Activated CD4-positive, alpha-beta memory T cell treated with anti-CD3 and anti-CD28 coated beads for 36 hours (primary cell): ENCODE measurements at places on chromosomes 4 and X. TPM values are rescaled to one million over a fixed set of nuclear protein-coding genes. Genes with fewer than 3 reads are reported as not detected.

DNA sequence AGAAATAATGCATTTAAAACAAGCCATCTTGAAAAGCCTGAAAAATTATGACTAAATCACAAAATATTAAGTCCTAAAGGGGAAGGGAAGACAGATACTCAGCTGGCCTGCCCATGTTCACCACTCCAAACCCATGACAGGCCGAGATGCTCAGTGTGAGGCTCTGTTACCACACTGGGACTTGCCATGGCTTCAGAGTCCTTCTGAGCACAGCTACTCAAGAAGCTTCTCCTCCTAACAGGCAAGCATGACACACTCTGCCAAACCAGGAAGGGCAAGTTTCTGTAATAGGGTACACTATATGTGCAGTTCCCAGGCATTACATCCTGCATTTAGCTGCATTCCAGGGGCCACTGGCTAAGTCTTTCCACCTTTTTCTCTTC is 34.0 kb upstream of the CYBB start:
- H3K27me3 ChIP-seq = no peaks in the 10 kb centered on the region
- H3K4me1 ChIP-seq = peaks cover 16% of the 10 kb centered on the region
- no peaks in the 10 kb centered on the region for H3K36me3 ChIP-seq

- H3K4me1 ChIP-seq = peaks cover 18% of the 10 kb centered on the region
- H3K4me3 ChIP-seq = no peak overlapping the region
- H3K27ac ChIP-seq = no peak overlapping the region
- no peaks in the 10 kb centered on the region for H3K27me3 ChIP-seq
- H3K36me3 ChIP-seq = no peaks in the 10 kb centered on the region
Observed at GRCh38 chrX:120464411-120464810, 4.7 kb downstream of the LAMP2 start.

- peaks cover 13% of the 10 kb centered on the region for H3K36me3 ChIP-seq
- peaks cover 27% of the 10 kb centered on the region for H3K4me1 ChIP-seq
- no peak for DNase-seq
- no peaks in the 10 kb centered on the region for H3K27me3 ChIP-seq
Observed at GRCh38 chr4:4440333-4441061, 53.6 kb downstream of the NSG1 start.

DNA sequence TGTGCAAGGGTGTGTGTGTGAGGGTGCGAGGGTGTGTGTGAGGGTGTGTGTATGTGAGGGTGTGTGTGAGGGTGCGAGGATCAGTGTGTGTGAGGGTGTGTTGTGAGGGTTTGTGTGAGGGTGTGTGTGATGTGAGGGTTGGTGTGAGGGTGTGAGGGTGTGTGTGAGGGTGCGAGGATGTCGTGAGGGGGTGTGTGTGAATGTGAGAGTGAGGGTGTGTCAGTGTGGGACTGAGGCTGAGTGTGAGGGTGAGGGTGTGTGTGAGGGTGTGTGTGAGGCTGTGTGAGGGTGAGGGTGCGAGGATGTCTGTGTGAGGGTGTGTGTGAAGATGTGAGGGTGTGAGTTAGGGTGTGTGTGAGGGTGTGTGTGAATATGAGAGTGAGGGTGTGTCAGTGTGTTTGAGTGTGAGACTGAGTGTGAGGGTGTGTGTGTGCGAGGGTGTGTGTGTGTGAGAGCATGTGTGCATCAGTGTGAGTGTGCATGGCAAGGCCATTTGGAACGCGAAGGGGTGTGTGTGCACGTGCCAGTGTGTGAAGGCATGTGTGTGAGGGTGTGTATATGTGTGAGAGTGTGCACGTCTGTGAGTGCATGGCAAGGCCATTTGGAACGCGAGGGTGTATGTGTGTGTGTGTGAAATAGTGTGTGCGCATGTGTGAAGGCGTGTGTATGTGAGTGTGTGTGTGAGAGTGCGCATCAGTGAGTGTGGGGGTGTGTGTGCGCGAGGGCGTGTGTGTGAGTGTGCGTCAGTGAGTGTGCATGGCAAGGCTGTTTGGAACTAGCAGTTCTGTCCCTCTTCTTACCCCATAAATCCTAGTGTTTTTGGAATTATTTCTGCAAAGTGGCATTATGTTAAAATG is 69.8 kb downstream of the RGS12 start:
- no peaks in the 10 kb centered on the region for H3K36me3 ChIP-seq
- no peak overlapping the region for H3K27ac ChIP-seq
- H3K27me3 ChIP-seq = no peaks in the 10 kb centered on the region
- no peak overlapping the region for H3K4me3 ChIP-seq
- peaks cover 14% of the 10 kb centered on the region for H3K4me1 ChIP-seq

DNA sequence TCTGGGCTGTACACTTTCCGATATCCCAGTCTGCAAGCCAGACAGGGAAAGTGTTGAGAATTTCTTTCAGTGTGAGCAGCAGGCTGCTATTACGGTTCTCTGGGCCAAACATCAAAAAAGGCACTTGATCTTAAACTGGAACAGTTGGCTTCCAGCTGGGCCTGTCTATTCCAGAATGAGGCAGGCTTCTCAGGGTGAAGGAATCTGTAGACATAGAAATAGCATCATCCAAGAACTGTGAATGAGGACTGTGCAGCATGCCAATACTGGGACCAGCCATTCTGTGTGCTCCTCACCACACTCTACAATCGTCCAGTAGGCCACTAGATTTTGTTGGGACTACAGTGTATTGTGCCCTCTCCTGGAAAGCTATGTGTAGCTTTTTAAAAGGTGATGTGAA is 31.1 kb downstream of the ART3 start:
- no peak overlapping the region for H3K27ac ChIP-seq
- no peaks in the 10 kb centered on the region for H3K27me3 ChIP-seq
- DNase-seq = no peak
- no peaks in the 10 kb centered on the region for H3K36me3 ChIP-seq
- no peaks in the 10 kb centered on the region for H3K4me1 ChIP-seq
- H3K4me3 ChIP-seq = no peak overlapping the region

GRCh38 chr4:103887191-103887590 is 167.4 kb upstream of the TACR3 start:
- no peak for DNase-seq
- H3K36me3 ChIP-seq = no peaks in the 10 kb centered on the region
- H3K4me1 ChIP-seq = no peaks in the 10 kb centered on the region
- H3K4me3 ChIP-seq = no peak overlapping the region
- no peak overlapping the region for H3K27ac ChIP-seq
- no peaks in the 10 kb centered on the region for H3K27me3 ChIP-seq

DNA sequence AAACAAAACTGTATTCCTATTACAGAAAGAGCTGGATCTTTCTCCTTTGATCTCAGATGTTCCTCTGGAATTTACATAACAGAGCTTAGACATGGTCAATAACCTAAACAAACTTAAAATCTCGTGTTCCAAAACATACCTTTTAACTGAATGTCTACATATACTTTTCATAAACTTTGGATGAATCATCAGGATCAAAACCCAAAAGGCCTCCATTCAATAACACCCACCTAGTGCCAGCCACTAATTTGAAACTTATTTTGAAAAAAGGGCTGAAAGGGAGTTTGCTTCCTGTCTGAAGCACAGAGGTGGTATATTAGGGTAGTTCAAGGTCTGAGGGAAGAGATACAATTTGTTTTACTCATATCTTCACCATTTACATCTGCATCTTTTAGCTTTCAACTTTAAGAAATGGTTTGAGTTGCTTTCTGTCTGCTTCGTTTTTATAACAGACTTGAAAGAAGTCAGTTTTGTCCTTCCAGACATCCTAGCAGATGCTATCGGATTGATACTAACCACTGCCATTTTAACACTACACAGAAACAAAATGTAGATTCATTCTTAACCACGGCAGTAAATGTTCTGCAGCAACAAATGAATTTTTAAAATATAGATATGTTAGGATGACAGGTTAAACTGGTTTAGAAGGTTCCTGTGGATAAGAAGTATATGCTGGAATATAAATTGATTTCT is 242.8 kb upstream of the DKK2 start:
- H3K27ac ChIP-seq = no peak overlapping the region
- H3K27me3 ChIP-seq = no peaks in the 10 kb centered on the region
- H3K4me3 ChIP-seq = no peak overlapping the region

DNA sequence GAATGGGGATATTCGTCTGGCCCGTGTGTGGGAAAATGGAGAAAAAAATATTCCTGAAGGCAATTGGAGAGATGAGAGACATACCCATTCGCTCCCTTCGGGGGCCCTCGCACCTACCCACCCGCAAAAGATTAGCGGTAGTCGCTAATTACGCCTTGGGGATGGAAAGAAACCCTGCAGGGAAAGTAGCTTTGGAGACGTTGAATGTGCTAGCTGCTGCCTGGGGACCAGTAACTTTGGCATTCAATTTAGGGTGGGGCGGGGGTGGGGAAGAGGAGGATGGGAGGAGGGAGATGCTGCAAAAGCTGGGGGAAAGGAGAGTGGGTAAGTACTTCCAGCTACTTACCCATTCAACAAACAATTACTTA is 407 bp upstream of the ZC4H2 start:
- no peaks in the 10 kb centered on the region for H3K36me3 ChIP-seq
- H3K4me3 ChIP-seq = peak overlapping the region; percentile 79

GRCh38 chr4:81314196-81314896 is 99.3 kb upstream of the PRKG2 start:
- H3K4me1 ChIP-seq = no peaks in the 10 kb centered on the region
- no peak for DNase-seq
- no peaks in the 10 kb centered on the region for H3K36me3 ChIP-seq
- no peak overlapping the region for H3K4me3 ChIP-seq

- H3K27ac ChIP-seq = no peak overlapping the region
- no peak overlapping the region for H3K4me3 ChIP-seq
- no peak for DNase-seq
- no peaks in the 10 kb centered on the region for H3K4me1 ChIP-seq
Observed at GRCh38 chrX:9221781-9222180, 187.9 kb upstream of the FAM9B start.

- H3K36me3 ChIP-seq = peaks cover 3% of the 10 kb centered on the region
- no peak overlapping the region for H3K27ac ChIP-seq
- H3K4me1 ChIP-seq = peaks cover 8% of the 10 kb centered on the region
- no peak overlapping the region for H3K4me3 ChIP-seq
- H3K27me3 ChIP-seq = no peaks in the 10 kb centered on the region
Observed at GRCh38 chr4:1355378-1355777, 8.4 kb downstream of the UVSSA start.

DNA sequence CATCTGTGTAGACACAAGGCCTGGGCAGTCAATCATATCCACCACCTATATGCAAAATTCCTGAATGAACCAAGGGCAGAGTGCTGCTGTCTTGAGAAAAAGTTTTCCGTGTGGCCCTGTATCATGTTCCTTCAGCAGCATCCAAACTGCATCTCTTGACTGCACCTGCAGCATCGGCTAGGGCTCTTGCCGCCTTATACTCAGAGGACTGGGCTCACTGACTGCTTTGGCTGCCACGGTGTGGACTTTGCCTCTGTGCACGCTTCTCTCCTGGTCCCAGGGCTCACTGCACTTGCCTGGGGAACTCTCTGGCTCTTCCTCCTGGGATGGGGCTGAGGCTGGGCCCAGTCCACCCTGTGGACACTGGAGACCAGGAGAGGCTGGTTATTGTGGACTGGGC is 39.5 kb upstream of the STS start:
- DNase-seq = no peak
- no peak overlapping the region for H3K27ac ChIP-seq
- H3K36me3 ChIP-seq = peaks cover 14% of the 10 kb centered on the region
- no peak overlapping the region for H3K4me3 ChIP-seq
- H3K4me1 ChIP-seq = peaks cover 11% of the 10 kb centered on the region

DNA sequence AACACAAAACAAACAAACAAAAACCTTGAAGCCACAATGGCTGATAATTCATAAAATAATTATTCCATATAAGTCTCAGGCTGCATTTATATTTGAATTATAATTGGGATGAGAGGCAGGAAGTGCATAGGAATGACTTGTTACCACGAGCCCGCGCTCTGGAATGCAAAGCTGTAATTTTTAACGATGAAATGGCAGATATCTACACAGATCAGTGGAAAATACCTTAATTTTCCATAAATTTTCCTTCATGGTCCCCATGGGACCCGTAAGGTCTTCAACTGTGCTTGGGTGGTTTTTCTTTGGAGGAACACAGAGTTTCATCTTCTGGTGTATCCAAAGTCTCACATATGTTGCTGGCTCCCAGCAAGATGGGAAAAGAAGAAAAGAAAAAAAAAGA is 226.8 kb downstream of the SHOX start:
- no peak overlapping the region for H3K4me3 ChIP-seq
- DNase-seq = no peak
- peaks cover 2% of the 10 kb centered on the region for H3K27me3 ChIP-seq

DNA sequence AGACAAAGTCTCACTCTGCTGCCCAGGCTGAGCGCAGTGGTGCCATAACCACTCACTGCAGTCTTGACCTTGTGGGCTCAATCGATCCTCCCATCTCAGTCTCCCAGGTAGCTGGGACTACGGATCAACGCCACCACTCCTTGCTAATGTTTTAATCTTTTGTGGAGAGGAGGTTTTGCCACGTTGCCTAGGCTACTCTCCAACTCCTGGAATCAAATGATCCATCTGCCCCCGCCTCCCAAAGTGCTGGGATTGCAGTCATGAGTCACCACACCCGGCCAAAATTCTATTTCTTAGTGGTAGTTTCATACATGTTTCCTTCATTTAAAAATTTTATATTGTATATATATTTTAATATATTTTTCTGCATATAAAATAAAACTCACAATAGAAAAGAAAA is 125.8 kb upstream of the CLNK start:
- no peak overlapping the region for H3K27ac ChIP-seq
- H3K36me3 ChIP-seq = no peaks in the 10 kb centered on the region
- H3K4me3 ChIP-seq = no peak overlapping the region
- no peaks in the 10 kb centered on the region for H3K4me1 ChIP-seq
- peaks cover 1% of the 10 kb centered on the region for H3K27me3 ChIP-seq

DNA sequence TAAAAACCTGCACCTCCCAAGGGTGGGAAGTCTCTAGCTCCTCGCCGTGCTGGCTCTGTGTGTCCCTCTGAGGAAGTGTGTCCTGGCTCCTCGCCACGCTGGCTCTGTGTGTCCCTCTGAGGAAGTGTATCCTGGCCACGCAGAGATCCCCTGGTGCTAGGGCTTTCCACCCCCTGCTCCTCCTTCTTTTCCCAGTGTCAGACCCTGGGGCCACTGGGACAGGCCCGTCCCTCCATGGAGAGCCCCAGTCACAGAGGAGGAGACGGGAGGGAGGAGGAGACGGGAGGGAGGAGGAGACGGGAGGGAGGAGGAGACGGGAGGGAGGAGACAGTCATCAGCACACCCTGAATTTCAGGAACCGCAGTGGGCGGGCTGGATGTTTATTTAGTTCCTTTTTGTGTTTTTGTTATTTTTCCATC is 53.8 kb upstream of the HGFAC start:
- no peak overlapping the region for H3K4me3 ChIP-seq
- H3K36me3 ChIP-seq = no peaks in the 10 kb centered on the region
- no peak for DNase-seq
- no peaks in the 10 kb centered on the region for H3K27me3 ChIP-seq

GRCh38 chrX:17629519-17629918 is 107.8 kb upstream of the SCML1 start:
- no peaks in the 10 kb centered on the region for H3K36me3 ChIP-seq
- DNase-seq = no peak
- H3K4me3 ChIP-seq = no peak overlapping the region
- H3K27me3 ChIP-seq = no peaks in the 10 kb centered on the region
- peaks cover 14% of the 10 kb centered on the region for H3K4me1 ChIP-seq

GRCh38 chr4:1898681-1899080 is 27.5 kb downstream of the NSD2 start:
- H3K27me3 ChIP-seq = no peaks in the 10 kb centered on the region
- no peak for DNase-seq
- H3K4me3 ChIP-seq = no peak overlapping the region
- H3K36me3 ChIP-seq = peaks cover 35% of the 10 kb centered on the region

TSC22D3 gene
- total RNA-seq = 28.2 TPM

ADH1C gene
- not detected for total RNA-seq

SSX2 gene
- total RNA-seq = not detected

SPANXB1 gene
- not detected for total RNA-seq

TRIM61 gene
- total RNA-seq = 1.0 TPM

RBM47 gene
- 2.6 TPM for total RNA-seq

SH2D1A gene
- total RNA-seq = 30.5 TPM
